Astrocyte (in vitro differentiated cells and primary cell): ENCODE measurements at places on chromosomes 4 and X. TPM values are rescaled to one million over a fixed set of nuclear protein-coding genes. Genes with fewer than 3 reads are reported as not detected.

DNA sequence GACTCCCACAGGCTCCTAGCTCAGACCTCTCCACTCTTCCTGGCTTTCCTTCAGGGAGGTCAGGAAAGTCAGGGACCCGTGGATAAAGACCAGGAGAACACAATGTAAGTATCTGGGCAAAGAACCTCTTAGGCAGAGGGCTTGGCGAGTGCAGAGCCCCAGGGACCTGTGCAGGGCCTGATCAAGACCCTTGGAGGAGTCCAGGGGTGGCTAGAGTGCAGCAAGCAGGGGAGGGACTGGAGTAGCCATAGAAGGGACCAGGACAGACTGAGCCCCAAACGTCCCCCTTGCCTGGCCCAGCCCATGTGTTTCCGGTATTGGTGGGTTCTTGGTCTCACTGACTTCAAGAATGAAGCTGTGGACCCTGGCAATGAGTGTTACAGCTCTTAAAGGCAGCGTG, 5.9 kb upstream of the TNIP2 start:
- DNase-seq = no peak

FAM156B gene
- 19.4 and 21.4 TPM in 2 replicates for total RNA-seq

GRCh38 chrX:356385-357034, 30.2 kb downstream of the PPP2R3B start:
- peak; percentile 96 for DNase-seq

GRPR gene
- 1.9 and 3.0 TPM in 2 replicates for total RNA-seq

GRCh38 chr4:26273616-26273980, 47.2 kb upstream of the RBPJ start:
- no peak for DNase-seq

- no peak for DNase-seq
Measured at GRCh38 chrX:39894683-39895082, 203.1 kb downstream of the BCOR start.

- peak; percentile 89 for DNase-seq
Measured at GRCh38 chr4:166422475-166422874, 549.4 kb downstream of the TLL1 start.

GLUD2 gene
- 0.53 and 0.66 TPM in 2 replicates for total RNA-seq

ACTRT1 gene
- total RNA-seq = not detected in 2 replicates

- DNase-seq = no peak
Measured at GRCh38 chr4:68324519-68325262, 25.2 kb downstream of the YTHDC1 start.

- peak; percentile 16 for DNase-seq
Measured at GRCh38 chrX:20267931-20268701, 1.4 kb upstream of the RPS6KA3 start.

DNA sequence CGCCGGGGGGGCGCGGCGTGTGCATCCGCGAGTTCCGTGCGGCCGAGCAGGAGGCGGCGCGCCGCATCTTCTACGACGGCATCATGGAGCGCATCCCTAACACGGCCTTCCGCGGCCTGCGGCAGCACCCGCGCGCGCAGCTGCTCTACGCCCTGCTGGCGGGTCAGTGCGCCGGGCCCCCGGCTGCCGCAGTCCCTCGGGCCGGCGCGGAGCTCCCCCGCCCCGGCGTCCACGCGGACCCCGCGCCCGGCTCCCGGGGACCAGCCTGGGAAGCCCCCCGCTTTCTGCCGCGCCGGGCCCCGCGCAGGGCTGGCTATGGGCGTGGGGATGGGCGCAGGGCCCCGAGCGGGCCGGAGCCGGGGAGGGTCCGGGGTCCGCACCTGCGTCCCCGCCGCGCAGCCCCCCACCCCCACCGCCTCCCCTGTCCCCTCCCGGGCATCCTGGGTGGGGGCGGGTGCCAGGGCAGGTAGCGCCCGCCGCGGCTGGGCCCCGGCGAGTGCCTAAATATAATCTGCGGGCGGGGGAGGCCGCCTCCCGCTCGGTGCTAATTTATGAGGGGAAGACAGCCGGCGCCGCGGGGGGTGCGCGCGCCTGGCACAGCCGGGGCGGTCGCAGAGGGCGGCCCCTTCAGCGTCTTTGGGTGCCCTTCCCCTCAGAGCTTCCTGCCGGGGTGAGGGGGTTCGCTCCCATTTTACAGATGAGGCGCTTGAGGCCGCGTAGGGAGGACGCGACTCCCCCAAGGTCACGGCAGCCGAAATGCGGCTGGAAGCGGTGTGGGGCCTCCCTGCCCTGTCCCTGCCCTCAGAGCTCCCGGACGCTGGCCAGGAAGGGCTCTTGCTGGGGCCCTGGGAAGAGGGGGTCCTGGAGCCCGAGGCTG, 837 bp downstream of the NAT8L start:
- DNase-seq = no peak

DNA sequence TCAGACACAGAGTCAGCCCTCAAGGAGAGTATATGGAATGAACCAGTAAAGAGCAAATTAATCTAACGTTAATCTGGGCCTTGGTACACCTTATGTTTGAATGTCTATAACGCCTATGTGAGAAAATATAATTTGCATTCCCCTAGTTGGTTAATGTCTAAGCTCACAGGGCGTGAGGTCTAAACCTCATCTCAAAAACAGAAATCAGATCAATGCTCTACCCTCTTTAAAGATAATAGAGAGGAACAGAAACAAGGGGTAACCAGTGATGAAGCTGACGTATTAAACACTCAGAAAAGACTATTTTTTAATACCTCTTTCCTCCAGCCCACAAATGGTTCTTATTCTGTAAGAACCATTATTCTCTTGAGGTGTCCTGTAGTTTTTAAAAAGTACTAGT, 369.2 kb upstream of the NOCT start:
- DNase-seq = no peak

STATH gene
- not detected in 2 replicates for total RNA-seq

PROM1 gene
- 34.5 and 38.0 TPM in 2 replicates for total RNA-seq

MAGED4B gene
- total RNA-seq = 144 and 150 TPM in 2 replicates

DNA sequence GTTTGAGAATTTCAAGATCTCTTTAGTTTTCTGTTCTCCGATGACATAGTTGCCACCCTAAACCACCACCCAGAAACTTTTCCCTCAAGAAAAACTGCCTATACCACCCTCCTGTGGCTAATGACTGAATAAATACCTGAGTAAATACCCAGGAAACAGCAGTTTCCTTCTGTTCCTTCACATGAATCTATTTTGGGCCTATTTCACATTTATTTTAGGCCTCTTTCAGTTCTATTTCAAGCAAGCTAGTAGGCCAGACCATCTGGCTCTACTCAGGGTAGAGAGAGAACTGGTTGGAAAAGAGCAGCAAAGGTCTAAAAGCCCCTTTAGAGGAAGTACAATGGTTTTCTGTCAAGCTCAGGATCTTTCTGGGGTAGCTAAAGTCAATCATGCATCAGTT, 23.4 kb downstream of the ARHGEF9 start:
- DNase-seq = no peak

SLC49A3 gene
- 6.2 and 9.2 TPM in 2 replicates for total RNA-seq

MED12 gene
- total RNA-seq = 33.8 and 34.3 TPM in 2 replicates

HTN3 gene
- not detected in 2 replicates for total RNA-seq

GRCh38 chrX:72340626-72341025, 34.9 kb upstream of the CITED1 start:
- DNase-seq = no peak

- no peak for DNase-seq
Measured at GRCh38 chr4:10577018-10577417, 107.5 kb downstream of the CLNK start.

GRCh38 chr4:174600391-174600790, 78.1 kb upstream of the HPGD start:
- DNase-seq = no peak

TMPRSS11D gene
- not detected in 2 replicates for total RNA-seq

DNA sequence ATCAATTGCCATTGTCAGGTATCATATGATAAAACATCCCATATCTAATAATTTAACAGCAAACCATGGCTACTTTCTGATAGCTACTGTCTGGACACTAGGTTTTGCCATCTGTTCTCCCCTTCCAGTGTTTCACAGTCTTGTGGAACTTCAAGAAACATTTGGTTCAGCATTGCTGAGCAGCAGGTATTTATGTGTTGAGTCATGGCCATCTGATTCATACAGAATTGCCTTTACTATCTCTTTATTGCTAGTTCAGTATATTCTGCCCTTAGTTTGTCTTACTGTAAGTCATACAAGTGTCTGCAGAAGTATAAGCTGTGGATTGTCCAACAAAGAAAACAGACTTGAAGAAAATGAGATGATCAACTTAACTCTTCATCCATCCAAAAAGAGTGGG, 7.0 kb downstream of the NPY5R start:
- DNase-seq = peak; percentile 14

DNA sequence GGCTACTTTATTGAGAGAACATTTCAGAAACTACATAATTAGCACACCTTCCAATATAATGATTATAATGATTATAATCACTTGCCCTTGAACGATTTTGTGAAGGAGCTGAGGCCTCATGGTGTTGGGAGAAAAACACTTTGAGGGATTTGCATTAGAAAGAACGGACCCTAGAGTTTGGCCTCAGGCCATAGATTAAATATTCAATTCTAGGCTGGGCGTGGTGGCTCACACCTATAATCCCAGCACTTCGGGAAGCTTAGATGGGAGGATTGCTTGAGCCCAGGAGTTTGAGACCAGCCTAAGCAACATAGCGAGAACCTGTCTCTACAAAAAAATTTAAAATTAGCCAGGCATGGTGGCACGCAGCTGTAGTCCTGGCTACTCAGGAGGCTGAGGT, 12.9 kb upstream of the PRKG2 start:
- no peak for DNase-seq

GAGE1 gene
- not detected in 2 replicates for total RNA-seq

DNA sequence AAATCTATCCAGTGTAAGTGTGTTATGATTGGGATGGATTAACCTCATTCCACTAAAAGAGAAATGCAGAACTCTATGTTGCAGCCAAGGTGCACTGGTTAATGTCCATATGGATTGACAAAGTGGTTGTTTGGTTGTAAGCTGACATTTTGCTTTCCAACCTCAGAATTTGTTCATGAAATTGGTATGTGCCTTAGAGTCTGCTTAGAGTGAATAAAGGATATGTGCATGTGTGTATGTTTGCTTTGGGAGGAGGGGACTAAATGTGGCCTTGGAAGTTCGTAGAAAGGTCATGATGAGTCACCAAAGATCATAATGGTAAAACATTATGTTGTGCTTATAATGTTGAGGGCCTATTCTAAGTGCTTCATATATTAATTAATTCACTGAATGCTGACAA, 44.1 kb upstream of the MBNL3 start:
- peak; percentile 4 for DNase-seq

GRCh38 chrX:72073633-72074032, 58.1 kb downstream of the RTL5 start:
- no peak for DNase-seq

GRCh38 chr4:121555315-121556107, 141.3 kb downstream of the ANXA5 start:
- no peak for DNase-seq

DNA sequence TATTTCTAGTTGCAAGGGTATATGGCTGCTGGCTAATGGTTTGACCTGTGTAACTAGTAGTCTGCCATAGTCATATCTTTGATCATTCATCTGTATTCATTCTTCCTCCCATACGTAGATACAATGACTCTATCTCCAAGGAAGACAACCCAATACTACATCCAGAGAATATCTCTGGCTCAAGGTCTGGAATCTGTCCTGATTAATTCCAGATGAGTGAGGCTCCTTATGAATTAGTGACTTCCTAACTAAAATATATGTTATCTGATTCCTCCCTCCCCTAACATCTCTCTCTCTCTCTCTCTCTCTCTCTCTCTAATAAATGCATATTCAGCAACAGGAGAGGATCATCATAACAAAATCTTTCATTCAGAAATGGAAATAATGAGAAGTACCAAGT, 641.5 kb downstream of the FAT4 start:
- no peak for DNase-seq

DNA sequence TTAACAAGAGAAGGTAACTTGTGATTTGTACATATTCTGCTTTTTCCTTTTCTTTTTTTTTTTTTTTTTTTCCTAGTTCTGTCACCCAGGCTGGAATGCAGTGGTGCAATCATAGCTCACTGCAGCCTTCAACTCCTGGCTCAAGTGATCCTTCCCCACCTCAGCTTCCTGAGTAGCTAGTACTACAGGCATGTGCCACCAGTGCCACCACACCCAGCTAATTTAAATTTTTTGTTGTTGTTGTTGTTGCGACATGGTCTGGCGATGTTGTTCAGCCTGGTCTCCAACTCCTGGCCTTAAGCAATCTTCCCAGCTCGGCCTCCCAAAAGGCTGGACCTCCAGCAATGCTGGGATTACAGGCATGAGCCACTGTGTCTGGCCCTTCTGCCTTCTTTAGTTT, 1.5 kb upstream of the TACR3 start:
- no peak for DNase-seq

DNA sequence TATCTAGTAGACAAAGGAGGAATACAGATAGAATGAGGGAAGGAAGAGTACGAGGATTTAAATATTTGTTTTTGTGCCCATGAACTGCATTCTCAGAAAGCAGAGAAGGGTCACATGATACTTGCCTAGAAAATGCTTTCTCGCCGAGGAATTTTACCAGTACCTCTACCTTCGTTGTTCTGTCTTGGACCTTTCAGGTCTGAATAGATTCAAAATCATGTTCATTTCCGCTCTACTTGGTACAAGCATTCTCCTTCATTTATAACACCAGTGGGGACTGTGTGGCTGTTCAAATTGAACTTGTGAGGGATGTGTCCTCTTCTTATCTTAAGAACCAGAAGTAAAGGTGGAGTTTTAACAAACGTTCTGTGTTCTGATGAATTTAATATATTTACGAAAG, 1.9 kb downstream of the USP38 start:
- no peak for DNase-seq

DNA sequence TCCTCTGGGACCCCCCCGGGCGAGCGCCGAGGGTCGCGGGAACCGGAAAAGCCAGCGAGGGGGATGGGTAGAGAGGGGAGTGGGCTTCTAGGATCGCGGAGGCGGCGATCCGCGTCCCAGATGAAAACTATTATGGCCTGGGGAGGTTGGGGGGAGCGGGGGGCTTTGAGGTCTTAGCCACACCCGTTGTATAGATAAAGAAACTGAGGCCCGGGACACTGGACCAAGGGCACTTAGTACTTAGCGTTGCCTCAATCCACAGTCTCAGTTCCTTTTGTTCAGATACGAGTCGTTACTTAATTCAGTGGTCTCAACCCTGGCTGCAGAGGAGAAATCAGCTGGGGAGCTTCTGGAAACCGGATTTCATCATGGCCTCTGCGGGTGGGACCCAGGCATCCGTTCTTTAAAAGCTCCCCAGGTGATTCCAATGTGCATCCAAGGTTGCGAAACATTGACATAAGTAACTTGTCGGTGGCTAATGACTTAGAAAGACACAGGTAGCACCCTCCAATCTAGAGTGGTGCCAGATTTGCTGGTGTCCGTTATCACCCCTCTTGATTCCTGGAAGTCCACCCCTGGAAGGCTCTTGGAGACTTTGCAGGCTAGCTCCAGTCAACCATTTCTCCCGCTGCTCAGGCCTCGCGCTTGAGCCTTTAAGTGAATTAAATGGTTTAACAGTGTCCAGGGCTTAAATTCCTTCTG, 90.7 kb downstream of the GEMIN8 start:
- no peak for DNase-seq
